OCI-M1 (cell line): ENCODE measurements at places on chromosomes 5 and 9.
A peak's percentile ranks its signal among the peaks of the same experiment; 100 is the strongest.

DNA sequence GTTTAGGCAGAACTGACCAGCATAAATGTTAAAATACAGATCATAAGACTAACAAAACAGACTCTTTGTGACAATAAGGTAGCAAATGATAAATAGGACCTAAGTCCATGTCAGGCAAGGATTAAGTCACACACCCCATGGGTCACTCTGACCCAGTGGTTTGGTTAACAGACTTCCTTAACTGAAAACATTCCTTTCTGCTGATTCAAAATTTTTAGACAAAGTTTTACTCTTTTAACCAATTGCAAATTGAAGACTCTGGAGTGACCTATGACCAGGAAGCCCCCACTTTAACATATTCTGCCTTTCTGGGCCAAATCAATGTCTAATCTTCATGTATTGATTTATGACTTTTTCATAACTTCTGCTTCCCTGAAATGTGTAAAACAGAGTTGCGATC lies 4.9 kb upstream of the NXNL2 start:
- DNase-seq = no peak

DNA sequence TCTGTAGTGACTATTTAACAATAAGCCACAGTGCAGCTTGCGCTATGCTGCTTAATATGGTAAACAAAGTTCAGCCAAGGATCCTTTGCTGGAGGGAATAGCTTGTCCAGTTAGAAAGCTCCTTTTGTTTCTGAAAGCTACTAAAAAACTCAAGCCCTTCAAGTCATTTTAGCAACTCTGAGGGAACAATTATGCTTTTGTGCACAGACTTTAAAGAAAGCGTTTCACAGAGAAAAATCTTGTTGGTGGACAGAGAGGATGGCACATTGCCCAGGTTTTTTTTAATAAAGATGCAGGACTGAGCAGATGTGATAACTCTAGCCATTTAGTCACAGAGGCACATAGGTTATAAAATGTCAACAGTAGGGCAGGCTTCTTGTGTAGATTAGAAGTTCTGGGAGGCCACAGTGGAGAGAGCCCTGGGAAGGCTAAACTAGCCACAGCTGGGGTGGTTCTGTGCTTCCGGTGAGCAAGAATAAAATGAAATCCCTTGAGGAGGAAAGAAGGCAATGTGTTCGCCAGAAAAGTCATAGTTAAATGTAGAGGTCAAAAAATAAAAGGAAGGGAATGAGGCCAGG lies 63.4 kb downstream of the ALDH7A1 start:
- DNase-seq = peak; percentile 37

DNA sequence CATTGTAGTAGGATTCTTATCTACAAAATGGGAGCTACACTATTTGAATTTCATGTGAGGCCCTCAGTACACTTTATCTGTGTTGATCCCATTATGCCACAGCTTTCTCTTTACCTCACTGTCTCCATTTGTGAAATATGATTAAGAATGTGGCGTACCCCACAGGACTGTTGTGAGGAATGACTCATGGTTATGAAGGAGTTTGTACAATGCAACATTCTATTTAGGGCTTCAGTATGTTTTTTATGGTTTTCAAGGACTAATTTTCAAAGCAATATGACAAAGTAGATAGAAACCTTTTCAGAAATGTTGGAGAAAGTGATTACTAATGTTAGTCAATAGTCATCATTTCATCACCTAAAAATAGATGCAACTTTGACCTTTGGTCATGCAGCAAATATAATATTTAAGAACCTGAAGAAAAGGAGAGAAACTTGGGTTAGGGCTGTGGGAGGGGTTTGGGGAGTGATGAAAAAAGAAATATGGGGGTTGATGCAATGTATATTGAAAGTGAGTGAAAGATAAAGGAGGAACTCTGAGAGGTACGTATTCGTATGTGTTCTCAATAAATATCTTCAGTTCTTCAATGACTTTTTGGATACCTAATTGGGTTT lies 53.7 kb upstream of the PIP5K1B start:
- DNase-seq = peak; percentile 29

GRCh38 chr9:94533155-94533554 lies 21.7 kb upstream of the PCAT7 start:
- no peak for DNase-seq

DNA sequence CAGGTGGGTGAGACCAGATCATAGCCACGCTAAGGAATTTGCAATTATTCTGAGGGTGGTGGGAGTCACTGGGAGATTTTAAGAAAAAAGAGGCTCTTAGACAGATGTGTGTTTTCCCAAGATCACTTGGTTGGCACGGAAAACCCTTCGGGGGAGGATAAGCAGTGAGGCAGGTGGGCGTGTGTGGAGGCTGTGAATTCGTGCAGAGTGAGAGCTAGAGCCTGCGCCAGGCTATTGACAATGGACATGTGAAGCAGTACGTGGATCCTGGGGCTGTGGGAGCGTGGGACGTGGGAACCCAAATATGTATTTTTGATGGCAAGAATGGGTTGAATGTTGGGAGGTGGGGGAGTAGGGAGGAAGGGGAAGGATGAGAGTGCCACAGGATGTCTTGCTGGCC lies 19.4 kb downstream of the MVB12B start:
- DNase-seq = no peak

DNA sequence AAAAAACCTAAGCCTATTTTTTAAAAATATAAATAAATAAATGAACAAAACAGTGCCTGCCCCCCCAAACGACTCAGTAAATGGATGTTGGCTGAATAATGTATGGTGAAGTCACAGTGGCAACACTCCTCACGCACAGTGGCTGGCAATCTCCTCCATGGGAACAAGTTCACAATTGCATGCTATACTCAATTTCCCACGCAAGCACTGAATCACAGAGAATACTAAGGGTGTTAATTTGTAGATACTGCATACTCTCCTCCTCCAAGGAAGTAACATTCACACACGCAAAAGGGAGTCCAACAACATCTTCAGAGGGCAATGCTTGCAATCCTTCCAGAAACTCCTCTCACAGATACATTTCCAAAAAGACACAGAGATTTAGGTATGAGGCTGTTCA lies 47.5 kb downstream of the SERINC5 start:
- DNase-seq = no peak

DNA sequence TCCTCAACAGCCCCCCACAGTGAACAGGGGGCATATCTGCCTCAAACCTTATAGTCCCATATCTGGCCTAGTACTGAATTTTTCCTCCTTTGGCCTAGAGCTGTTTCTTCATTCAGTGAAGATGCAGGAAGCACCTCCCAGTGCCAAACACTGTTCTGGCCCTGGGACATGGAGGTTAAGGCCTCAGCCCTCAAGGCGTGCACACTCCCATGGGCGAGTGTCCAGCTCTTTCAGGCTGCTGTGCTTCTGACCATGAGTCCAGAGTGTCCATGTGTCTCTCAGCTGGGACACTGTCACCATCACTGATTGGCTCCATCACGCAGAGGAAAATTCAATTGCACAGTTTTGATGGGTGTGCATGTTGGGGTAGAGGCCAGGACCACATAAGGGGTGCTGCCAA lies 151.5 kb downstream of the PAX5 start:
- DNase-seq = no peak

DNA sequence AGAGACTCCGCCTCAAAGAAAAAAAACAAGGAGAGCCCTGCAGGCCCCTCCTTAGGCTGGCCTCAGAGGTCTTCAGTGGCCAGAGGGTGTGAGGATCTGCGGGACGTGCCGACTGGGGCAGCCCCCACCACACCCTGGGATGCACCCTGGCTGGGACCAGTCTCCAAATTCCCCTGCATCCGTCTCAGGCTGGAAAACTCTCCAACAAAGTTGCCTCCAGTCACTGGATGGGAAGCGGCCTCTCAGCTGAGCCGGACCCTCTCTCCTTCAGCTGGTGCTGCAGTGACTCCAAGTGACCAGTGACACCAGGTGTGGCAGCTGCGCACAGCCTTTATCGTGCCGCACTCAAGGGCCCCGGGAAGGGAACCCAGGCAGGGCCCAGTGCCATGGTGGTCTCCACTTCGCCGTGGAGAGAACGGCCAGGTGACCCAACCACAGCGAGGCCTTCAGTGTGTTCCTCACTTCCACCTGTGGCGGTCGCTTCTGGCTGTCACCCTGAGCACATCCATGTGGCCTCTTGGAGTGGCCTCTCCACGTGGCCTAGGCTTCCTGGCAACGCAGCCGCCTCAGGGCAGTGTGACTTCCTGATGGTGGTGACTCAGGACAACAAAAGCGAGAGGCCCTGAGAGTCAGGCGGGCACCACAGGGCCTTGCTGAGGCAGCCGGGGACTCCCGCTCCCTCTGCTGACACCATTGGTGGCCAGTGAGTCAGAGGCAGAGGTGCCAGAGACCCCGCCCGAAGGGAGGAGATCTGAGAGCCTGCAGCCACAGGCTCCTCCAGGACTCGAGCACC lies 19.3 kb upstream of the CAMSAP1 start:
- DNase-seq = no peak

DNA sequence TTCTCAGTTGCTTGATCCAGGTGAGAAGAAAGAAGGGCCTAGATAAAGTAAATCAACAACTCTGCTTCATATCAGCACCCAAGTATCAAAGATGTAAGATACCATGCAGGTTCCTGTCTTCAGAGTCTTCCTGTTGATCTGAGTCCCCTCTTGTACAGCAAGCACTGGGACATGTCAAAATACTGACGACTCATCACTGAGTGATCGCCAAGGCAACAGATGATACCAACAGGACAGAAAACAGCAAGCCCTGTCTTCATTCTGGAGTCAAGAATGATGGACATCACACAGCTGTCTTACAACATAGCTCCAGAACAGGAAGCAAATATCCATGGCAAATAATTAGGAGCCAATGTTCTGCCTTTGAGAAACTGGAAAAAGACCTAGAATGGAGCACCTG lies 83.7 kb downstream of the TARS1 start:
- no peak for DNase-seq

DNA sequence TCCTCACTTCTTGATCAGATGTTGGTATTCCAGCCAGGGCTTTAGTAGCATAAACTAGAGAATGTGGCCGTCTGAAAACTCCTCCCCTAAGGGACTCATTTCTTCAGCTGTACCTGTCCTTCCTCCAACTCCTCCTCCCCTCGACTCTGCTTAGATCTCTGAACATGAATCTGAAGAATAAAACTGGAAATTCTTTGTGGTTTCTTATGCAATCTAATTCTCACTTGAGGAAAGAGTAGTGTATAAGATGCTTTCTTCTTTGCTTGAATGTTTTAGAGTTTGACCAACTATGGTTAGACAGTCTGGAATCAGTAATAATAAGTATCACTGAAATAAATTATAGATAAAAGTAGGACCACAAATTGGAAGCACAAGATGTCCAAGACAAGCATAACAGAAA lies 128.5 kb downstream of the LRRC70 start:
- DNase-seq = no peak

DNA sequence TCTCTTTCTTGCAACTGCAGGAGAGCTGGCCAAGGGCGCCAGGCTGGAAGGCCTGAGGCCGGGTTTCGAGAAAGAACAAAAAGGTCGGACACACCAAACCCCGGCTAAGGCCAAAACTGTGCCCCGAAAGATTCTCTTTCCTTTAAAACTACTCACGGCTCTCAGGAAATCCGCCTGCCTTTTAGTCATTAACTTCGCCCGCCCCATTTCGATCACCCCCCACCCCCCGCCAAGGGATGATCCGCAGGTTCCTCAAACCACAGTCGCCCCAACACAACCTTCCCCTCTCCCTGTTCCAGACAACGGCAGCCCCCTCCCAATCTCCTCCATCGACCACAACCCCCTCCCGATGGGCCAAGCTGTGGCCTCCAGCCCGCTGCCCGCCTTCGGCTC lies 536 bp downstream of the FEM1C start:
- DNase-seq = peak; percentile 49

GRCh38 chr5:158899211-158899610 lies 200.5 kb downstream of the EBF1 start:
- DNase-seq = no peak

GRCh38 chr9:71552480-71552879 lies 215.8 kb downstream of the CEMIP2 start:
- no peak for DNase-seq

- DNase-seq = no peak
Observed at GRCh38 chr5:133945568-133945967, 22.9 kb downstream of the C5orf15 start.

- no peak for DNase-seq
Observed at GRCh38 chr9:134063088-134063570, 4.7 kb downstream of the BRD3 start.

DNA sequence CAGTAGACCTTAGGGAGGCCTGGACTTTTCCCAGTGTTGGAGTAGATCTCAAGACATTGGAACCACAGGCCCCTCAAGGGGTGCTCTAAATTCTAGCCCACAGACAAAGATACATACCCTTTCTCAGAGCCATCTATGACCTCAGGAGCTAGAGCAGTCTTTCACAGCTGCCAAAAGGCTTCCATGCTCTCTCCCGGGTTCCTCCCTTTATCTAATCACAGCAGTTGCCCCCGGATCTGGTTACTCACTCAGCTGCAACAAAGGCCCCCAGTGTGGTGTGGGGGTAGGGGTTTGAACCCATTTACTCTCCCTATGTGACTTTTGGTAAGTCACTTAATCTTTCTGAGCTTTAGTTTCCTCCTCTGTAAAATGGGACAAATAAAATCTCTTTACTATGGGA lies 27.0 kb downstream of the POU4F3 start:
- no peak for DNase-seq

- DNase-seq = peak; percentile 49
Observed at GRCh38 chr9:120676767-120677402, 37.4 kb downstream of the MEGF9 start.

DNA sequence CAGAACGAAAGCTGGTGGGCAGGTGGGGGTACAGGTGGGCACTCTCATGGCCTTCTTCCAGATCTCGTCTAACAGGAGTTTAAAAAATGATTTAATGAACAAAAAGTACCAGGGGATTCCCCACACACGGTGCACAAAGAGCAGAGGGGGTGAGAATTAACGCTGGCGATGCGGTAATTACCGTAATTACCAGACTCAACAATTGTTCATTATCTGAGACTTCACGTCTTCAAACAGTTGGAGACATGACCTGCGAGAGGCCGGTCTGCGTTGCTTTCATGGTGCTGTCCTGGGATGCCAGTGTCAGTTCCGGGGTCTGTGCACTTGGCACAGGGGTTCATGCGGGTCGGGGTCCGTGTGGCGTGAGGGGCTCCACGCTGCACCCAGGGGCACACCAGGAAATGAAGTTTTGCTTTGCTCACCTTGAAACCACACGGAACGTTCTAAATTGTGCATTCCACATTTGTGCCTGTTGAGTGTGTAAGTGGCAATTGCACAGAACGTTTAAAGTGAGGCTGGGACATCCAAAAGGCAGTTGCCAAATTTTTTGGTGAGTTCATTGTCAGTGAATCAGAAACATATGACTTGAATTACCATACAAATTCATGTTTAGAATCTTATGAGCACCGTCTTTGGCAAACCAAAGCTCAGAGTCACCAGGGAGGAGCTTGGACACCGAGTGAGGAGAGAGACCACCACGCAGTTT lies 256.4 kb upstream of the IRX1 start:
- no peak for DNase-seq
